ENCODE measurements at places on chromosomes 2 and 18.

DNA sequence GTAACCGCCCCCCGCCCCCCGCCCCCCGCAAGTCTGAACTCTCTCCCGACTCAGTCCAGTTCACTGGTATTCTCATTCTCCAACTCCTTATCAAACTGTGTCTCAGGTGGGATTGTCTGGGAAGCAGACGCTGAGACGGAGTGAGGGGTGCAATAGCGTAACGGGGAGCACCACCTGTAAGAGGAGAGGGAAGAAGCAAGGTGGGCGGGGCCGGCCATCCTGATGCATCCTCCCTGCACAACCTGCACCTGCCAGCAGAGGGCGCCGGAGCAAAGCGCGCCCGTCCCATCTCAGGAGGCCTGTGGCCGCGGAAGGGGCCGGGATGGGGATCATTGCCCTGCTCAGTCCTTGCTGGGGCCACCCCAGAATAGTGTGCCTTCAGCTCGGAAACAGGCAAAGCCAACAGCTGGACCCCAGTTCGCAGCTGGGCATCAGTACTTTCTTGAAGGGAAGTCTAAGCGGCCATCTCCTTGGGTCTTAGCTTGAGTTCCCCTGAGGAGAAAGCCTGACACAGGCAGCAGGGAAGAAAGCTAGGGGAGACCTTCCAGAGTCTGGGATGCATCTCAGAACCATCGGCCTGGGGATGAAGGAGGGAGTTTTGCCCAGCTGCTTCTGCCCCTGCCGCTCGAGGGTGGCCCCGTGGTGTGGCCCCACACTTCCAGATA is 208.0 kb downstream of the TFCP2L1 start:
- DNase-seq: peak; percentile 33

- no peak for DNase-seq
These were observed 4.9 kb upstream of the NEUROD1 start for GRCh38 chr2:181685150-181685688.

GRCh38 chr2:70469435-70469834 is 84.2 kb downstream of the TGFA start:
- DNase-seq: no peak

DNA sequence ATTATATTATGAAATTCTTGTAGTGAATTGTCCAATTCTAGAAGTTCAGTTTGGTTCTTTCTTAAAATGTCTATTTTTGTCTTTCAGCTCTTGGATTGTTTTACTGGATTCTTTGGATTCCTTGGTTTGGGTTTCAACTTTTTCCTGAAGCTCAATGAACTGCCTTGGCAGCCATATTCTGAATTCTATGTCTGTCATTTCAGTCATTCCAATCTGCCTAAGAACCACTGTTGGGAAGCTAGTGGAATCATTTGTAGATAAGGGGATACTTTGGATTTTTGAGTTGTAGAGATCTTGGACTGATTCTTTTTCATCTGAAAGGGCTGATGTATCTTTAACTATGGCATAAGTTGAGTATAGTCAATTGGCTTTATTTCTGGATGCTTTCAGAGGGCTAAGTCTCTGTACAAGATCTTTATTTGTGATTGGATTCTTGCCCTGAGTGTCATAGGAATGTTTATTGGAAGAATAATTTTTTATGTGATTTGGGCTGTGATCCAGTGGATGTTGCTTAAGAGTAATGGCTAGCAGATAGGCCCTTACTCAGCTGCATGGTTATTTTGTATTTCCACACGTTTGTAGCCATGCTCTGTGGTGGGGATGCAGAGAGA is 42.3 kb downstream of the SERPINB7 start:
- no peak for DNase-seq

- DNase-seq: no peak
These were observed 1.4 kb downstream of the UGT1A5 start for GRCh38 chr2:233714121-233714520.

- peak; percentile 25 for DNase-seq
These were observed 927.0 kb upstream of the CRIM1 start for GRCh38 chr2:35428548-35428947.

DNA sequence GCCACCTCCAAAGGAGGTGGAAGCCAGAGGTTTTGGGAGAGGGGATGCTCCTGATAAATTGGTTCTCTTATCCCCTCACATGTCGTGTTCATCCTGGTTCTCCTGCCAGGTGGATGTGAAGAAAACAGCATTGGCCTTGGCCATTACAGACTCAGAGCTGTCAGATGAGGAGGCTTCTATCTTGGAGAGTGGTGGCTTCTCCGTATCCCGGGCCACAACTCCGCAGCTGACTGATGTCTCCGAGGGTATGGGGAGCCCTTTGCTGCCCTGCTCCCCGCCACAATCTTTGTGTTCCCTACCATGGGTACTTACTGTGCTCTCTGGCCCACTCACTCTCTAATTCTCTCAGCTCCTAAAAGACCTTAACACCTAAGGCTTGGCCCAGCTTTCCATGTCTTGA is 3.5 kb downstream of the RETREG2 start:
- DNase-seq: no peak

DNA sequence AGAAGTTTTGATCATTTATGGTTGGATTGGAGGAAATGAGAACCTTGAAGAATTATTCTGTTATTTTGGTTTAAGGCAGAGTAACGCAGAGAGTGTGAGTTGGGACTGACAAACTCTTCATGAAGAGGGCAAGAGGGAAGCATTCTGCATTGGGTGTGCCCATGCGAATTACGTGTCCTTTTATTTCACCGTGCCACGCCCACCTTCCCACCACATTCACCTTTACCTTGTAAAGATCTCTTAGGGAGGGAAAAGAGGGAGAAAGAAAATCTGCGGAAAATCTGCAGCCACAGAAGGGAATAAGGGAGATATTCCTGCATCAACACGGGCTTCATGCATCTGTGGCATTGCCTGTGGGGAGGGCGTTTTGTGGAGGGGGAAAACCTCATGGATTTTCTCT is 31.8 kb downstream of the SLC9A4 start:
- DNase-seq: no peak

GRCh38 chr2:181152226-181152625 is 171.8 kb downstream of the UBE2E3 start:
- DNase-seq: no peak

Data from foreskin melanocyte (primary cell).